ENCODE measurements at places on chromosomes 7 and 10.

- DNase-seq = no peak
These were observed 142.9 kb upstream of the TRIM24 start for GRCh38 chr7:138317044-138317596.

DNA sequence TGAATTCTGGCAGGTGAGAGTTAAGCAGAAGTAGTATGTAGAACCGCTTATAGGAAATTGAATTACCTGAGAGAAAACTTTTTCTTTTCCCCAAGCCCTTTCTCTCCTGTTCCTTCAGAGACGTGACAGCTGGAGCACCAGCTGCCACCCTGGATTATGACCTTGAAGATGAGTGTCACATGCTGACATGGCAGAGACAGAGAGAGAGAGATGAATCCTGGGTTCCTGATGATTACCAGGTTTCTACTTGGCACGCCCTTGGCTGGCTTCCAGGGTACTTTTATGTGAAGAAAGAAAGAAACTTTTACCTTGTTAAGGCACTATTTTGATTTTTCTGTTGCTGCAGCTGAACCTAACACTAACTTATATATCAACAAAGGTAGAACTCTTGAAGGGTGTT is 99.9 kb downstream of the GPR26 start:
- no peak for DNase-seq

DNA sequence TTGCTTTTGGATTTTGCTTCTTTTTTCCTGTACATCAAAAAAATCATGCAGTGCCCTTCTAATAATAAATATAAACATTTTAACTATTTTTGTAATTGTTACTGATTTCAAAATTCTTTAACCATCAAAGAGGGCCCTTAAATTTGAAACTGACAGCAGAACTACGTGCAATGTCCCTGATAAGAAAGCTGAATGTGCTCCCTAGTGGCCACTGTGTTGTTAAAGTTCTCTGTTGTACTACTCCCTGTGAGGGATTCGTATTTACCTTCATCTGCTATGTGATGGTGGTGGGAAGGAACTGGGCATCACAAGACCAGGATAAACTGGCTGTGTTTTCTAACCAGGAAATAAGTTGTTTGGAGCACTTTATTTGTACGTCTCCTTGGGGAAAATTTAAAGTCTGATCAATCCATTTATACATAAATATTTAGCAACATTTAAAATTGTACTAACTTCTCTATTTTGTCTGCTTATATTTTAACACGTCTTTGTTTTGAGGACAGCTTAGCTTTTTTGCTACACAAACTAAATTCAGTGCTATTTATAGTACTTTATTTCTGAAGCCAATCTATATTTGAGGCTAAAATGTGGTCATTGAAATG is 322.4 kb downstream of the HGF start:
- peak; percentile 31 for DNase-seq

DNA sequence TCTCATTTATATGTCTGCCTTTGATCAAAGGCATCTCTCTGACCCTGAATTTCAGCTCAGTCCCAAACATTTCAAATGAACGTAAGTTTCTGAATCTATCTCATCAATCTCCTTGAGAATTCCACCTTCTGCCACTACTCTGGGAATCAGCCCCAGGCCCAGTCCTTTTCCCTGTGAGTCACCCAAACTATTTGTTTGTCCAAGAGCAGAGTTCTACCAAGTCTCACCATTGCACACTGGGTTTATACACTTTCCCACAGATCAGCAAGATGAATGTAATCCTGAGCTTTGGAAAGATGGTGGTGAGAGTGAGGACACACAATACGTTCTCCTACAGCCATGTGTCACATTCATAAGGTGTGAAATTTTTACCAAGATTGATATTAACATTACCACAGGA is 251.3 kb upstream of the VWC2 start:
- DNase-seq = no peak

DNA sequence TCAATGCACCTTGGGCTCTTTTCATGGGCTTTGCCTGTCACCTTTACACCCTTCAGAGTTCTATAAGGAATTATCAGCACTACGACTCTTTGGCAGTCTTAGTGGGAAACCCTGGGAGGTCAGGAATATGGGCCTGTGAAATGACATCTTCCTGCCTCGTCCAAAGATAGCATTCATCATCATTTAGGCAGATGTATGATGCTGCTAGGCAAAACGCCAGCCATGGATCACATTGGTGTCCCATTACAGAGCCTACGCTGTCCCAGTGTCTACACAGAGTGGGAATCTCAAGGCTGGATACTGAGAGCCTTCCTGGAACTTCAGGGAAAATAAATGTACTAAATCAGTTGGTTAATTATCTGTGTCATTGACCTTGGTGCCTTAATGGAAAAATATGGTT is 259.4 kb upstream of the CELF2 start:
- no peak for DNase-seq

DNA sequence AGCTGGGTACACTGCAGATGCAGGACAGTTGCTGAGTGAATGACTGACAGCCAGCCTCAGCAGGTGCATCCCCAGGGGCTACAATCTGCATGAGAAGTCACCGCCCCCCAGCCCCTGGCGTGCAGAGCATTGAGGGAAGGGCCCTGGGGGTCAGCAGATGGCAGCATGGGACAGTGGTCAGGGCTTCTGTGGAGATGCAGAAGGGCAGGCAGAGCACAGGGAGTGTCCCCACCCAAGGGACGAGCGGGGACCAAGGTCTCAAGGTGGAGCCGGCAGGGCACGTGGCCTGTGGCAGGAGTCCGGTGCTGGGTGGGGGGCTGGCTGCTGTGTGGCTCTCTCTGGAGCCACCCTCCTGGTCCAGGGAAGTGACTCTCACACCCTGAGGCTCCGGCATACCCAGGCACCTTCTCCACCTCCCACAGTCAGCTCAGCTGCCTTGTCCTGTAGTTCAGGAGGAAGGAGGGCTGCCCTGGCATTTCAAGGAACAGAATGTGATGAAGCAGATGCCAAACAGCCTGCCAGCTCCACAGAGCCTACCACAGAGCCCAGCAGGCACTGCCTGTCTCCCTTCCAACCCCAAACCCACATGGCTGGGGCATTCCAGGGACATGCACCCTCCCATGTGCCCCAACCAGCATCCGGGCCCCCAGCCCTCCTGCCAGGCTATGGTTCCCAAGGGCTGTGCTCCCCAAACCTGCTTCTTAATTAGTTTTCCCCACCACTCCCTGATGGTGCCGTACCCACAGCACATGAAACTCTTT is 114.5 kb downstream of the TMEM130 start:
- no peak for DNase-seq

GRCh38 chr7:132838313-132838712 is 243.6 kb downstream of the CHCHD3 start:
- DNase-seq = no peak

All from GM04504 (cell line).